ENCODE measurements at places on chromosomes 13 and 19.
A peak's percentile ranks its signal among the peaks of the same experiment; 100 is the strongest.

DNA sequence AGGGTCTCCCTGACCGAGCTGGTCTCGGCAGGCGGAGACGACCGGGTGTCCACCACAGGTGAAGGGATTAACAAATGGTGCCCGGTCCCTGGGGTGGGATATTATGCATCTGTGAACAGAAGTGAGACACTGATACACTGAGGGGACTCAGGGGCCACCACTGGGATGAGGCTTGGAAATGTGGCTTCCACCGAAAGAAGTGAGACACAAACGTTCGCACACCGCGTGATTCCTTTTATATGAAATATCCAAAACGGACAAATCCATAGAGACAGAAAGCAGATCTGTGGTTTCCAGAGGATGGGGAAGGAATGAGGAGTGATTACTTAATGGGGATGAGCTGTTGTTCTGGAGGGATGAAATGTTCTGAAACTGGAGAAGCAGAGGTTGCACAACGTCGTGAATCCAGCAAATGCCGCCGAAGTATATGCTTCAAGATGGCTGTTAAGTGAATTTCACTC, 47.5 kb downstream of the C13orf46 start:
- no peak for DNase-seq

GRCh38 chr13:50787316-50788195, 55.9 kb downstream of the DLEU7 start:
- no peak for DNase-seq

DNA sequence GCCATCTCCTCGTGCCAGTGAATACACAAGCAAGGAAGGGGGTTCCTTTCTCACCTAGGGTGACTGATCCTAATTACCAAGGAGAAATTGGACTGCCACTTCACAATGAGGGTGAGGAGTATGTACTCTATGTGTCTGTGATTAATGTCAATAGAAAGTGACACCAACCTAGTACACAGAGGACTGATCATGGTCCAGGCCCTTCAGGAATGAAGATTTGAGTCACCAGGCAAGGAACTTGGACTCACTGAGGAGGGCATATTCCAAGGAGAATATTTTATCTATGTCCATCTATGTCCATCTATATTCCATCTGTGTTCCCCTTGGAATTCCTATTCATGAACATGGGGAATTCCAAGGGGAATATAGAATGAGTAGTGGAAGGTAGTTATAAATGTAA, 9.2 kb upstream of the ALOX5AP start:
- DNase-seq, result no peak

GRCh38 chr19:13122275-13122878, 4.3 kb downstream of the NACC1 start:
- DNase-seq, result no peak

DNA sequence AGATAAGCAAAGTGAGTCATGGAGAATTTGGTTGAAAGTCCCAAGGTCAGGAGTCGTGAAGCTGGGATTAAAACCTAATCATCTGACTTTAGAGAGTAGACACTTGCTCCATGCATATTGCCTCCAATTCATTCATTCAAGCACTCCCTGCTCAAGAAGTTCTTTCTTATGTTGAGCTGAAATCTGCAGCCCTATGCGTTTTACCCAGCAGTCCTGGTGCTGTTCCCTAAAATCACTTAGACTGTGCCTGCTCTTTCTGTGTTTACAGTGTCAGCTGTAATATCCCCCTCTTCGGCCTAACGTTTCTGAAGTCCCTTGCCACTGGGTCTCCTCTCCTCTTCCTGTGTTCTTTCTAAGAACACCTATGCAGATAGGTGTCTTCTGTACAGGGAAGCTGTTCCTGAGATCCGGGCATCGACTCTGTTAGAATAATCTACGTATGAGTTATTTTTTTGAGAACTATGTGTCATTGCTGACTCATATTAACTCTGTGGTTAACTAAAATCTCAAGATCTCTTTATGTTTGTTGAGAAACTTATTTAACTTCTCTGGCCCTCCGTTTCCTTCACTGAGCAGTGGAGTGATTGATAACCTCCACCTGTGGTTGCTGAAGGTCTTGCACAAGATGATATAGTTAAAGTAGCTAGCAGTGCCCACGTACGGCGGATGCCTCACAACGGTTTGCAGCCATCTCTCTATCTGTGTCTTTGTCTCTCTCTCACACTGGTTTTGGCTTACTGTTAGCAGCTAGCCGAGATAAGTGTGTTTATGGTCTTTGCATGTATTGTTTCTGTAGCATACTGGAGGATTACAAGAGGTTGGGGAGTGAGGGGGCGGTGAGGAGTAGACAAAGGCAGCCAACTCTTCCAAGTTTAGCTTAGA, 4.7 kb downstream of the ALOX5AP start:
- no peak for DNase-seq

GRCh38 chr13:43988302-43988701, 108.6 kb downstream of the LACC1 start:
- no peak for DNase-seq

GRCh38 chr13:111370570-111371535, 50.4 kb downstream of the TEX29 start:
- DNase-seq, result no peak

- DNase-seq, result no peak
Measured at GRCh38 chr13:87093399-87093798, 577.8 kb upstream of the SLITRK5 start.

GRCh38 chr19:40668991-40669614, 21.3 kb downstream of the NUMBL start:
- DNase-seq, result no peak

DNA sequence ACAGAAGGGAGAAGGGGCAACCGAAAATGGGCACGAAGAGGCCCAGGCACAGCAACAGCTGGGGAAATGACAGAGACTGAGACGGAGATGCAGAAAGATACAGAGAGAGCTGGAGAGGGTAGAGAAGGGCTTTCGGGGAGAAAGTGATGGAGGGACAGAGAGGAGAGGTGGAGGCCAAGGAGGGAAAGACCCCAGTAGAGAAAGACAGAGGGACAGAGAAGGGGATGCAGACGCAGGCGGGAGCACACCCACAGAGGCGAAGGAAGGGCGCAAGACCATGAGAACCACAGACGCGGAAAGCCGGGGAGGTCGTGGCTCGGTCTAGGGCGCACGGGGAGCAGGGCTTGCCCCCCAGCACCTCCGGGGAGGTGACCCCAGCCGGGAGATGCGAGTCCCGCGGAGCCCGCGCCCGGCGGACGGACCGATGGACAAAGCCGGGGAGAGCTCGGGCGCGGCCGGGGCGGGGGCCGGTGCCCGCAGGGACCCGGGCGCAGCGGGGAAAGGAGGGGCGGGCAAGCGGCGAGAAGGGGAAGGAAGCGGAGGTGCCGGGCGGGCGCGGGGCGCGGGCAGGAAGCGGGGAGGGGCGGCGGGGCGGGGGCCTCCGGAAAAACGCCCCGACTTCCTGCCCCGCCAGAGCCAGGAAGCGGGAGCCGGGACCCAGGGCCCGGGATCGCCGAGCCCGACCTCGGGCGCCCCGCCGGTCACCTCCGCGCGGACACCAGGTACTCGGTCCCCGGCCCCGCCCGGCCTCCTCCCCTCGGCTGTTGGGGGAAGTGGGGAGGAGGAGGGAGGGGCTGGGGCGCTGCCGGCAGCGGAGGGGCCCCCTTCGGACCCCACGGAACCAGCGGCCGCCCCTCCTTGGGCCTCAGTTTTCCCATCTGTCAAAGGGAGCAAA, at the start of gene ARHGEF1:
TSS of gene ARHGEF1 (plus strand) at position 617 of the 895 bp plus-strand sequence. CDS start 4,899 bp downstream, outside the sequence.
- no peak for DNase-seq

GRCh38 chr13:31945202-31945961, 86.2 kb upstream of the FRY start:
- no peak for DNase-seq

DNA sequence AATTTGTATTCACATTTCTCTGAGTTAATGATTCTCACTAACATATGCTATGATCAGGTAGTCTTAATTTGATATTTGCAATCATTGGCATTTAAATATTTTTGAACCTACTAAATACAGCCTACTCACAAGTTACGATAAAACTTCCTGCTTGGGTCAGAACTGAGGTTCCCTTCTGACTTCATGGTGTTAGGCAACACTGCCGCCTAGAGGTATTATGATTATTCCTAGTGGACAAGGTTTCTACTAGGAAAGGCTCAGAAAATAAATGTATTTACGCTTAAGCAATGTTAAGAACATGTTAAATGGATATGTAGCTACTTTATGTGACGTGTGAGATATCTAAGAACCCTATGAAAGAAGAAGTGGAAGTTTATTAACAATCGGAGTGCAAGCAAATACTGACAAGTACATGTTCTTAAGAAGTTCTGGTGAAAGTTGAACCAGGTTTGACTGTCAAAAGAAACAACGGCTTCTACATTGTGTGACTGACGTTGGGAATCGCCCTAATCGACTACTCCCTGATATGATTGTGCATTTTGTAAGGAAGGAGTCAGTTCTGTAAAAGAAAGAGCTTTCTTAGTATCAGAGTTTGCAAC, 1395.8 kb downstream of the SLITRK5 start:
- peak; percentile 13 for DNase-seq

GRCh38 chr13:48930918-48931317, 44.8 kb upstream of the FNDC3A start:
- no peak for DNase-seq

GRCh38 chr19:36876993-36877938, 26.6 kb downstream of the ZNF345 start:
- DNase-seq, result no peak

DNA sequence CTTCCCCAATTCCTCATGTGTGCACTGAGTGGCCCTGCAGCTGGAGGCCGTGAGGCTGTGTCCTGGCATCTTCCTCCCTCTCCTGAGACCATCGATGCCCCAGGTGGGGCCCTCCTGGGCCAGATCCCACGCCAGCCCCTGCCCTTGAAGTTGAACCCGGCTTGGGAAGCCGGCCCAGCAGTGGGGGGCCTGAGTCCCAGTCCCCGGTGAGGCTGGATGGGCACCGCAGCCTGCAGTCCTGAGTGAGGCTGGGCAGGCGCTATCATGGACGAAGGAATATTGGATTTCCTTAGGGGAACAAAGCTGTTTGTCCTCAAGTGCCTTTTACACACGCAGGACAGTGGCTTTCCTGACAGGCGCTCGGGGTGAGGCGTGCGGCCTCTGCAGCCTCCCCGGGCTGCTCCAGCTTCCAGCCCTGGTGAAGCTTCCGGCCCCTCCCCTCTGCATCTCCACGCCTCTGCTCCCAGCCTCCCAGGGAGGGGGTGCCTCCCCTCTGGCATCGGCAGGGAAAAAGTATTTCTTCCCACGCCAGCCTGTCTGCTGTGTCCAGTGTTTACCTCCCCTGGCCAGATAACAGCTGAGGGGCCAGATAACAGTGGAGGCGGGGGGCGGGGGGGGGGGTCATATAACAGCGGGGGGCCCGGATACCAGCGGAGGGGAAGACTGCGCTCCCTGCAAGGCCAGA, 159.5 kb downstream of the KDM4B start:
- DNase-seq, result peak; percentile 51

DNA sequence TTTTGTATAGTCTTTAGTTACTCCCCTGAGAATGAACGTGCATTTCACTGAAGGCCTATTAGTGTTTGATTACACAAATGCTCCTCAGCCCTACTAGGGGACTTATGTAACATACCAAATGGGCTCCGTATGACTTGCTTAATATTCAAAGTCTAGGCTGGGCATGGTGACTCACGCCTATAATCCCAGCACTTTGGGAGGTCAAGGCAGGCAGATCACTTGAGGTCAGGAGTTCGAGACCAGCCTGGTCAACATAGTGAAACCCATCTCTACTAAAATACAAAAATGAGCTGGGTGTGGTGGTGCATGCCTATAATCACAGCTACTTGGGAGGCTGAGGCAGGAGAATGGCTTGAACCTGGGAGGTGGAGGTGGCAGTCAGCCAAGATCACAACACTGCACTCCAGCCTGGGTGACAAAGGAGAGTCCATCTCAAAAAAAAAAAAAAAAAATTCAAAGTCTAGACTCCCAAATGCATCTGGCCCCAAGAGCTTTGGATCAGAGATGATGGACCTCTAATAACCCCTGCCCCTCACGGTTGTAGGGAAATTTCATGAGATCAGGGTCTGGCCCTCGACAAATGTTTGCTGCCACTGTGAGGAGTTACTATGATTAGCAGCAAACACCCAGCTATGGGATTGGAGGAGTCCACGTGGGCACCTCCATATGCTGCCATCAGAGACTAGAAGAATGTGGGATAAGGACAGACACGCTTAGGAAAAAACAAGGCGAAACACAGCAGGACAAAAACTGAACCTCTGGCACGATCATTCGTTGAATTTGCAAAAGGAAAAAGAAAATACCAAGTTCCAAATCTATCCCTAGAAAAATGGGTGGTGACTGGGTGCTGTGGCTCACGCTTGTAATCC, 4.6 kb downstream of the FBXO17 start:
- DNase-seq, result no peak

- DNase-seq, result no peak
Measured at GRCh38 chr19:8536282-8536681, 22.3 kb upstream of the ZNF414 start.

- DNase-seq, result no peak
Measured at GRCh38 chr19:46056536-46056935, 15.7 kb upstream of the IGFL4 start.

DNA sequence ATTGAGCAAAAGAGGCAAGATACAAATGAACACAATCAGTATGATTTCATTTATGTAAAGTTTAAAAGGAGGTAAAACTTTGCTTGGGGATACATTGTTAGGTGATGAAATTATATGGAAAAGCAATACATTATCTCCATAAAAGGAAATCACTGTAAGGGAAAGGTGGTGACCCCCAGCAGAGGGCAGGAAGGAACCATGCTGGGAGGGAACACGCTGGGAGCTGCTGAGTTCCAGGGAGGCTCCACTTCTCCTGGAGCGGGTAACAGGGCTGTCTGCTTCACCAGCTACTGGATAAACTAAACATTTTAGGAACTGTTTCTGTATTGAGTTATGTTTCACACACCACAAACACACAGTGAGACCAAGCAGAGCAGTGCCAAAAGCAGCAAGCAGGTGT, 91.2 kb downstream of the KATNAL1 start:
- peak; percentile 61 for DNase-seq

- no peak for DNase-seq
Measured at GRCh38 chr13:43388282-43389034, 365.1 kb downstream of the DNAJC15 start.

DNA sequence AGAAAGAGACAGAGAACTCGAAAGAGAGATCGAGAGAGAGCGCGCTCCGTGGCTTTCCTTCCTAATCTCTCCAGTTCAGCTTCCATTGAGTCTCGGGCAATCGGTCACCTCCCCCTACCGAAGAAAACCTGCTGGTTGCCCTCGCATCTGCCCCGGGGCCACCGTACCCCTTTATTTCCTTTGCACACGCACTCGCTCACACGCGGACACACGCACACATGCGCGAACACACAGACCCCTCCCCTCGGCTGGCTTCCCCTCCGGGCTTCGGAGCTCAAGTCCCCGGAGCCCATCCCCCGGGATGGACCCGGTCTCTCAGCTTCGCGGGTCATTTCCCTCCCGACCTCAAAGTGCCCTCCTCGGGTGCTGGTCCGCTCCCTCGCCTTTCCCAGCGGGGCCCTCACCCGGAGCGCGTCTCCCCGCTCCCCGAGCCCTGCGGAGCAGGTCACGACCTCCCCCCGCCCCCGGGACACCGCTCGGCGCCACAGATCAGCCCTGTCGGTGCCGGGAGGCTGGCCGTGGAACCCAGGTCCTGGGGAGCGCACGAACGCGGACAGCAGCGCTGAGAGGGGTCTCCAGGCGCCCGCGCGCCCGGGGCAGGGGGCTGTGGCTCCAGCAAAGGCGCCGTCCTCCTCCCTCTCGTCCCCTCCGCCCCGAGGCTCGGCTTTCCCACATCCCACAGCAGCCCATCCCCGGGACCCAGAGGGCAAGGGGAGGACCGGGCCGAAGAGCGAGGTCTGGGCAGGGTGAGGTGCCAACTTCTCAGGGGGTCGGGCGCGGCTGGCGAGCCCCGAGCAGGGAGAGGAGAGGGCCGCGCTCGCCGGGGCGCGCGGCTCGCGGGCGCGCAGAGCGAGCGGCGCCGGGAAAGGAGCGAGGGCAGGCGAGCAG, 1.8 kb downstream of the DACH1 start:
- DNase-seq, result no peak

- no peak for DNase-seq
Measured at GRCh38 chr13:59354665-59355369, 808.9 kb downstream of the DIAPH3 start.

All from brain pericyte (primary cell).